ENCODE measurements at places on chromosomes 7 and 10.

DNA sequence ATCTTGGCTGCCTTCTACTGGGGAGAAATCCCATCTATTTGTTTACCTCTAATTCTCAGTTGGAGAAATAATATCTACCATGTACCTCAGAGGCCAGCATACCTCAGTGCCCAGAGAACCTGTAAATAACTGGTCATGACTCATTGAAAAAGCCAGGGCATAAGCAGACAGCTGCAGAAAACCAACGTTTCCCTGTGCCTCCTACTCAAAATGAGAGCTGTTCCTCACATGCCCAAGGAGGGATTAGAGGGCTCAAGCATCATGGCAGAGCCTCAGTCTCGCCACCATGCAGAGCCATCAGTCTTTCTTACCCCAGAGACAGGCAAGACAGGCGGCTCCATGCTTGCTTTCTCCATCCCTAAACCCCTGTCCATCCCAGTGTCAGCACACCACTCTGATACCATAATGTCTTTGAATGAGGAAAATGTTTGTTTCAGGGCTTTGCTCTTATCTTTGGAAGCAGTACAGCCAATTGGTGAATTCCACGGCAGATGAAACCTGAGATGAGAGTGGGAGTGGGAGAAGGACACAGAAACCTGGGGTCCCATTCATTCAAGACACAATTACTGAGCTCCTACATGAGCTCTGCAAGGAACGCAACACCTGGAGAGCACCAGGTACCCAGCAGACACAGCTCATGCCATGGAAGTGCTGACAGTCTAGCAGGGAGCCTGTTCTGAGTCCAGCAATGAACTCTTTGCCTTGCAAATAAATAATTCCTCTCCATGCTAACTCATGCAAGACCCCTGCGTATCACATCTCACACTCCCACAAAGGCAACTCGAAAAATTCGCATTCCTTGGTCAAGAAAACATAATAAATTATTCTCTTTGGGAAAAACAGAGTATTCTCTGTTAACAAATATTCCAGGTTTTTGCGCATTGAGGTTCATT, 21.1 kb downstream of the PON1 start:
- DNase-seq = peak; percentile 29

GRCh38 chr7:99143853-99144672, at the start of gene SMURF1:
Gene SMURF1 (minus strand): TSS chr7:99144108. CDS start chr7:99143780, 328 bp downstream.
- DNase-seq = peak; percentile 91

DNA sequence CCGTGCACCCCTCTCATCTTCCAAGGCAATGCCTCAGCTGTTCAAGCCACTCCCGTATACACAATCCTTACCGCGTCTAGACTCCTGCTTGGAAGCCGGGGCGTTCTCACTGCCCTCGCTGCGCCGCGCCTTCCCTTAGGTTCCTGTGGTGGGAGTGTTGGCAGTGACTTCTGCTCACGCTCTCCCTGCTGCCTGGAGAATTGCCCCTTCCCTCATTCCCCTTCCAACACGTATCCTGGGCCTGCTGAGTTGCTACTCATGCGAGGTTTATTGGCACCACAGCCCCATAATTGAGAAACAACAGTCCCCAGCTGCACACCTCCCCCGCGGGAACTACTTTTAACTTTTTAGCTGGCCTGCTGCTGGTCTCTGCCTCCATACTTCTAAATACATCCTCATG, 31.9 kb downstream of the RBM17 start:
- DNase-seq = no peak

GRCh38 chr7:5567790-5568189, 144.2 kb upstream of the TNRC18 start:
- no peak for DNase-seq

Data from astrocyte of the hippocampus (primary cell).